ENCODE measurements at places on chromosomes 2 and 18.

DNA sequence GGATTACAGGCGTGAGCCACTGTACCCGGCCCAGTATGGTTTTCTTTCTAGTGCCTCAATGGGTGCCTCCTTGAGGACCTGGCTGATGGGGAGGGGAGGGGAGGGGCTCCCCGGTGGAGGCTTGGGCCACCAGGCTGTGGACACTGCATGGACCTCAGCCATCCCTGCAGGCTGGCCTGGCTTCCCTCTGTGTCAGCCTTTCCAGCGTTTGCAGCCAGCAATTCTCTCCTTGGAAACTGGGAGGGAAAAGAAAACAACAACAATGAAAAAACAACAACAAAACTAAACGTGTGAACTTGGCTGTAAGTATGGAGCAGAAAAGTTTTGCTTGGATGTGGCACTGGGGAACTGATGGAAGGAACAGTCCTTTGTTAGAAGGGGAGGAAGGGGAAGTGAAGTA, 159.3 kb downstream of the GLI2 start:
- no peak for DNase-seq

DNA sequence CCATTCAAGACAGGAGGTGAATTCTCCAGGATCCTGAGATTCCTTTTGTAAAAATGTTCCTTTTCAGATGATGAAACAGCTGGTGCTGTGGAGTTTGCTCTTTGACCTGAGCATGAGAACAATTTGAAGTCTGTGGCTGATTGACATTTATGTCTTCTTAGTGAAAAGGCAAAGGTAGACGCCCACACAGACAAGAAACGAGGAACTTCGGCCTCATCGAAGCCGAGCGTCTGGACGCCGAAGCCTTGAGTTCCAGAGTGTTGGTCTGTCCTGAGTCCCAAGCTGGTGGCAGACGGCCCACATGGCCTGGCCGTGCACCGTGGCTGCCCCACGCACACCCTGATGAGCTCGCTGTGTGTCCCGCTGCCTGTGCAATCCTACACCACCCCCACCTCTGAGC, 20.7 kb upstream of the SNTG2 start:
- no peak for DNase-seq

DNA sequence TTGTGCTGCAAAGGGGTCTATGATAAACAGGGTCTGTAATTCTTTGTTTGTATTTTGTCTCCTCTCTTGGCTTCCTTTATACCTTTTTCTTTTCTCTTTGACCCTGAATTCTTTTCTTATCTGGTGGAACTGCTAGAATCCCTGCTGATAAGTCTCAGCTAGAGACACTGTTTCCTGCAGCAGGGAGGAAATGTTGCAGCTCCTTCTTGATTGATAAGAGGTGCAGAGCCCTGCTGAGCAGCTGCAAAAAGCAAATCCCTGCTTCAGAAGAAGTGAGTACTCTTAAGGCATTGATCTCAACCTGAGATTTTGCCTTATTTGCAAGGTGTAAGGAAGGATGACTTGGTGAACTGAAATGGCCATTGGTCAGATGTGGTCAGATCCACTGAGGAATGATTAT, 167.8 kb downstream of the NUP35 start:
- no peak for DNase-seq

GRCh38 chr2:199798831-199799580, 52.0 kb downstream of the FTCDNL1 start:
- no peak for DNase-seq

DNA sequence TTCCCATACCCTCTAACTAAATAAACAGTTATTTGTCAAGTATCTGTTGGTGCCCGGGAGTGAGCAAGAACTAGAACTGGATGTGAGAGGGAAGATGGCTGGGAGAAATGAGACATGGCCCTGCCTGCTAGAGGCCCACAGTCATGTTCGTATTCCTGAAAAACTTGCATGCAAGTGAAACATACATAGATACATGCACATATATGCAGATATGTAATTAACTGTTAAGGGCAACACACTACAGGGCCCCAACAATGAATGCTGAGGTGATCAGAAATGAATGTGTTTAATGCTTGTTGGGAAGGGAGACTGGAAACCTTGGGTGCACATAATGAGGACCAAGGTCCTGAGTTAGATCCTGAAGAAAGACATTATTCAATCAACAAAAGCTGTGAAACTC, 49.8 kb downstream of the ADD2 start:
- no peak for DNase-seq

GRCh38 chr2:218536804-218537494, 31.2 kb downstream of the USP37 start:
- DNase-seq: no peak

- DNase-seq: peak; percentile 47
Observed at GRCh38 chr2:26769089-26769761, 5.1 kb downstream of the SLC35F6 start.

GRCh38 chr2:62944362-62944761, 106.3 kb upstream of the OTX1 start:
- DNase-seq: no peak

DNA sequence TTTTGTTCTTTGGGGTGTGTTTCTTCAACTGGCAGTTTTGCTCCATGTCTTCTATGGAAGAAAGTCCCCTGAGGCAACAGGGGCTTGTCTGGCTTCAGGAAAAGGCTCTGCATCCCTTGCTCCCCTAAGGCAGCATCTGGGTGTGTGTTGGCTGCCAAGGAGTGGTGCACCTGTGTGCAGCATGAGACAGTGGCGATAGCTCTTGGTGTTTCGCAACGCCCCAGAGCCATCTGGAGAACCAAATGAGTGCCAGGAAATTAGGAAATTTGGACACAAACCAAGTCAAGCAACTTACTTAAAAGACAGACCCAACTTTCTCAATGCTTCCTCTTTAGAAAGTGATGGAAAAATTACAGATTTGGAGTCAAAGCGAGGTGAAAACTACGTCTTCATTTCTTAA, 1044.4 kb upstream of the CNTNAP5 start:
- DNase-seq: no peak

DNA sequence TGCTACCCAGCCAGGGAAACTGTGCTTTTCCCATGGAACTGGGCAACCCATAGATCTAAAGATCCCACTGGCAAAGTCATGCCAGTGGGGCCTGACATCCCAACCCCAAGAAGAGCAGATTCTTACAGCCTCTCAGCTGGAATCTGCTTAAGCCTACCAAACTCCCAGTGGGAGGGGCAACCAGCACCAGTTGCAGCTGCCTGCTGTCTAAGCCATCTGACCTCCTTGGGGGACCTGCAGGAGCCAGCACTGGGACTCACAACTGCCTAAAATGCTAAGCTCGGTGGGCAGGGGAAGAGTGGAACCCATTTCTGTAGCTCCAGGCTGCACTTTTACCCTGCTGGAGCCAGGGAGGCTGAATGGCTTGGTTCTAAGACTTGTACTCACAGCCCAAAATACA, 770.7 kb upstream of the SLC8A1 start:
- DNase-seq: no peak

DNA sequence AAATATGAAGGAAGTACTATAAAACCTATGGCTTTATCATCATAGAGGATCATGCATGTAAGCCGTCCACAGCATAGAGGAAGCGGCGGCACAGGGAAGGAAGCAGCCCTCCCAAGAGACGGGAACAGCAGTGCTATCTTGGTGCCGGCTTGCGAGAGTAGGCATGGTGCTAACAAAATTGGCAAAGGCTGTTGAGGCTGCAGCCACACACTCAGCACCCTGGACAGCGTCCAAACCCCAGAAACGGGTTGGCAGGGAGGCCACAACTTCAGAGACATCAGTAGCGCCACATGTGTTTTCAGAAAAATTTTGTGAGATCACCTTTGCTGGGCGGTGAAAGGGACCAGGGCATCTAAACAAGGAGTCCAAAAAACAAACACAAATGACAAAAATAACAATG, 37.7 kb downstream of the NETO1 start:
- DNase-seq: no peak

DNA sequence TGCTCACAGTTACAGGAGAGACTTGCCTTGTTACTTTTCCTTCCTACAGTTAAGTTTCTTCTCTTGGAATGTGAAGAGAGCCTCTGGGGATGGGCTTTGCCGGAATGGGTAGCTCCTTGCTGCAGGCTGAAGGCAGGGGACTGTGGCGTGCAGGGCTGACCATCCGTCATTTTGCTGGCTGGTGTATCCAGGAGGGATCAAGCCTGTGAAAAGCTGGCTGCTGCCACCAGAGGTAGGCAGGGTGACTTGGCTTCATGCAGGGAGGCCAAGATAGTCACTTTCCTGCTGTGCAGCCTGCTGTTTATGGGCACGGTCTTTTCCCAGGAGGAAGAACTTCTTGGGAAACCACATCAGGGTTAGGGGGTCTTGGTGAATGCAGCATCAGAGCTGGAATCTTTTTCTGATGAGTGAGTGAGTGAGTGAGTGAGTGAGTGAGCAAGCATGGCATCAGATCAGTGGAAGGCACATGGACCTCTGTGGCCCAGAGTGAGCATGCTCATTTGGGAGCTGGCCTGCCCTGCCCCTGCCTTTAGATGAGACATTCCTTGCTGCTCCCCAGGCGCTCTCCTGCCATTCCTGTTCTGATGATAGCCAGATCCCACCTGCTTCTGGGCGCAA, 33.0 kb downstream of the FHOD3 start:
- DNase-seq: no peak

Measured in activated T-cell treated with anti-CD3 and anti-CD28 coated beads, Interleukin-2, amount 50 U/mL, for 24 hours (primary cell).